ENCODE measurements at places on chromosomes 11 and 22.

DNA sequence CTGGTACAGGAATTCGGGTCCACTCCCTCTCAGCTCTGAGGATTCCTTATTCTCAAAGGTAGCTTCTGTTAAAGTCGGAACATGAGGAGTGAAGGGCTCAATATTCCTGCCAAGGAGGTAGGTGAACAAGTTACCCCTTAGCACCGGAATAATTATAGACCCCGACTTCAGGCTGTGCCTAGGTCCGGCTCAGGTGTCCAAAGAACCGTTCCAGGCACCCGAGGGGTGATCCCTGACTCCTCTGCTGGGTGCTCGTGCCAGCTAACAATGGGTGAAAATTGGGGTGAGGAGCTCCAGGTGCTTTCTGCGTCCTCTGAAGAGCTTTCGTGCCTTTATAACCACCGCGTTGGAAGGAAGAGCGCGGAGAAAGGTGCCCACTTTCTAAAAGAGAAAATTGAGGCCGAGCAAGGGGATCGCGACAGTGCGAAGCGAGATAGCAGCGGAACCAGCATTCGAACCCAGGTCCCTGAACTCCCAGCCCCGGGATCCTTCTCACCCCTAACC is 393 bp downstream of the CYB561A3 start:
- DNase-seq: no peak

- DNase-seq: no peak
These were observed 1013.0 kb downstream of the OPCML start for GRCh38 chr11:132519241-132519815.

DNA sequence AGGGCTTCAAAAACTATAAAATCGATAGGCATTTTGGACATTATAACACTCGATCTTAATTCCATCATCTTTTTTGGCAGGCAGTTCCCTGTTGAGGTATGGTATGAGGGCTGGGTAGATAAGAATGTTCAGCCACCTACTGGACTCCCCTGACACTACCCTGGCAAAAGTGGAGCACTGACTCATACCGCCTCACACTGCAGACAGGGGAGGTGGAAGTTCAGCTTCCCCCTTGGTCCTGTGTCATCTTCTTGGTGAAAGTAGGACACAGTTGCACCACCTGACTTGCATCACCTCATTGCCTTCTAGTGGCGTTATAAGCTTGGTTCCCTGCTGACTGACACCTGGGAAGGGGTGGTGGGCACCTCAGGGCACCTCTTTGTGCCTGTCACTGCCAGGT is 30.4 kb downstream of the PAAF1 start:
- DNase-seq: no peak

GRCh38 chr22:45861259-45861658 is 115.7 kb downstream of the WNT7B start:
- DNase-seq: no peak

- DNase-seq: no peak
These were observed 127.6 kb downstream of the LUZP2 start for GRCh38 chr11:24624432-24624831.

DNA sequence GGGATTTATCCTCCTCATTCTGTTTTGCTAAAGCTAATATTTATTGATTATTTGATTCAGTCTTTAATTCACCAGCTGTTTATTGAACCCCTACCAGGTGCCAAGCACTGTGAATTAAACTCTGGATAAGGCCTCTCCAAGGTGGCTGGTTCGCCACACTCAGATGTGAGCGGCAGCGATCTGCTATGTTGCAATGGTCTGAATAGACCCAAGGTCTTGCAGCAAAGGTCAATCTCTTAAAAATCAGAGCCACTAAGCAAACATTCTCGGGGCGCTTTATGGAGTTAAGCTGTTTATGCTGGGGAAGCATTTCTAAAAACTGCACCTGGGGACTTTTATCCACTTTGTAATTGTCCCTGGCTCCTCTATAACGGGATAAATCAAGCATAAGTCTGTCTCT is 10.5 kb upstream of the TSPAN18 start:
- no peak for DNase-seq

DNA sequence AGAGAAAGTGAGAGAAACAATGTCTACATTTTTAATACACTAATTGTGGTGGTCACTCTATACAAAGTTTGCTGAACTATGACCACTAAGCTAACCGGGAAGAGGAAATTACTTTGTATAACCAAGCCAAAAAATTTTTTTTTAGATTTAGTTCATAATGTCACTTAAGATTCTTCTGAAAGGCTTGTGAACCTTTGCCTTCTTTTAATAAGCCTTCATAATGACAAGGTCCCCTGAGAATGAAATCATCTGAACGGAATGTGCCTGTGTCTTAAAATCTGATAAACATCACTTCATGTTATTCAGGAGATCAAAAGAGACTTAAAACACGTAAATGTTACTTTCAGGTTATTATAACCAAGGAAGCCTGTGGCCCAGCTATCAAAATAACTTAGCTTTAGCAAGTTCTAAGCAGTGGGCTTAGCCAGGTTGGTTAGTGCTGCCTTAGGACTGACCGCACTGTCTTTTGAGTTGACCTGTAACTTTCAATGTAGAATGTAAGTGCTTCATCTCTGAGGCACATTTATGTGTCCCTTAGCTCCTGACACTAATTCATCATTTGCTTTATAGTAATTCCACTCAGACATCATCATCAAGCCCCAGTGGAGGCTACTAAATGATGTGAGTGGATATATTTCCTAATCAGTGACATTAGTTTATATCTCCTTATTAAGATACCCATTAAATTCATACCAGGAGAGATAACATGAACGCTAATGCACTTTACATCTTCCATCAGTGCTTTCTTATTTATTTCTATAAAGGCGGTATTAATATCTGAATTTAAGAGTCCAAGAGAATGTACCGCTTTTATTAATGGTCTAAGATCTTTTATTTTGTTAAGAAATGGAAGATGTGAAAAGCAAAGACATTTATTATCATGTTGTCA is 122.5 kb downstream of the WNT11 start:
- no peak for DNase-seq

GRCh38 chr11:72561856-72562255 is 112.4 kb downstream of the PDE2A start:
- no peak for DNase-seq

GRCh38 chr11:105448703-105449079 is 161.2 kb upstream of the GRIA4 start:
- DNase-seq: no peak

DNA sequence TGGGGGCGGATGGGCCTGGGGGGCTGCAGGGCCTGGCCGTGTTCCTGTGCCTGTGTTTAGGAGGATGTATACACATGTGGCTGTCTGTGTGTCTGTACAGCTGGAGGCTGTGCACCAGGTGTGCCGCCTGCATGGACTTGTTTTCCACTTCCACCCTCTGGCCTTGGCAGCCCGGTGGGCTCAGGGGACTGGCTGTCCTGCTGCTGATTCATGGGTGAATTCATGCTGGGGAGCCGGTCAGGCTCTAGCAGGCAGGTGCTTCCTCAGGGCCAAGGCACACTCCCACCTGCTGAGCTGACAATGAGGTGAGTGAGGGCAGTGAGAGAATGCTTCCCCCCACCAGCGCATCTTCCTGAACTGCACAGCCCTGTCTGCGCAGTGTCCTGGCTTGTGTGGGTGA is 88.4 kb downstream of the CCDC81 start:
- DNase-seq: no peak

DNA sequence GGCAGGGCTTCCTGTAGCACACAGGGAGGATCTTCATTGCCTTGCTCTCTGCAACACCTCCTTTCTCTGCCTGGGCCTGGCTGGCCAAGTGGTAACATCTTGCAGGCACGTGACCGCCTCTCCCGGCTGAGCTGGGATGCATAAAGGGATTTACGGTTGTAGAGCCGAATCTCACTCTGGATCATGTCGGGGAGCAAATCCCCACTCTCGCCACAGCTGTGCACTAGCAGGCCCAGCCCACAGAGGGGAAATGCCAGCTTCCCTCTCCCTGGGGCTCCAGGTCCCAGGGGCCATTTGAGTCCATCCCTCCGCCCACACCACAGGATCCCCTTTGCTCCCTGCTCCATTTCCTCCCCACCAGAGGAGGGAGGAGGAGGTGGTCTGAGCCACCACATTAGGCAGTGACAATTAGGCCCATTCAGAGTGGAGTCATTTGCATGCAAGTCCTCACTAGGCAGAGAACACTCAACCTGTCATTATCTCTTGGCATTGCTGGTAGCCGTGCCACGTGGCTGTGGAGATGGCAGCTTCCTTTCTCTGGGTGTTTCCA is 196.7 kb downstream of the DSCAML1 start:
- DNase-seq: no peak

GRCh38 chr11:18000760-18001159 is 12.1 kb downstream of the SERGEF start:
- DNase-seq: no peak

DNA sequence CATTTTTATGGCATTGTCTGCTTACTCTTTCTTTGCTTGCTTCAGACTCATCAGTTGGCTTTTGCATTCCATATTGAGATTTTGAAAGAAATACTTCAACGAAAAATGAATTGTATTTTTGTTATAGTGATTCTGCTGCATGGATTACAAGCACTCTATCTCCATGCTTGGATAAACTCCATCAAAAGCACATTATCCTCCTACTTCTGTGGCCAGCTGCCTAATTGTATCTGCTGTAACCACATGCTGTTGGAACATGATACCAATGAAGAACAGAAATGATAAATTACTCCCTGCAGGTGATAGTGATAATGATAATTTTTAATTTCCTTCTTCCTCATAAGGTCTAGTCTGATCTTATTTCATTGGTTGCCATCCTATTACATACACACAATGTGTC is 100.8 kb downstream of the PRMT3 start:
- DNase-seq: no peak

- DNase-seq: no peak
These were observed 109.8 kb downstream of the BCR start for GRCh38 chr22:23289851-23290724.

DNA sequence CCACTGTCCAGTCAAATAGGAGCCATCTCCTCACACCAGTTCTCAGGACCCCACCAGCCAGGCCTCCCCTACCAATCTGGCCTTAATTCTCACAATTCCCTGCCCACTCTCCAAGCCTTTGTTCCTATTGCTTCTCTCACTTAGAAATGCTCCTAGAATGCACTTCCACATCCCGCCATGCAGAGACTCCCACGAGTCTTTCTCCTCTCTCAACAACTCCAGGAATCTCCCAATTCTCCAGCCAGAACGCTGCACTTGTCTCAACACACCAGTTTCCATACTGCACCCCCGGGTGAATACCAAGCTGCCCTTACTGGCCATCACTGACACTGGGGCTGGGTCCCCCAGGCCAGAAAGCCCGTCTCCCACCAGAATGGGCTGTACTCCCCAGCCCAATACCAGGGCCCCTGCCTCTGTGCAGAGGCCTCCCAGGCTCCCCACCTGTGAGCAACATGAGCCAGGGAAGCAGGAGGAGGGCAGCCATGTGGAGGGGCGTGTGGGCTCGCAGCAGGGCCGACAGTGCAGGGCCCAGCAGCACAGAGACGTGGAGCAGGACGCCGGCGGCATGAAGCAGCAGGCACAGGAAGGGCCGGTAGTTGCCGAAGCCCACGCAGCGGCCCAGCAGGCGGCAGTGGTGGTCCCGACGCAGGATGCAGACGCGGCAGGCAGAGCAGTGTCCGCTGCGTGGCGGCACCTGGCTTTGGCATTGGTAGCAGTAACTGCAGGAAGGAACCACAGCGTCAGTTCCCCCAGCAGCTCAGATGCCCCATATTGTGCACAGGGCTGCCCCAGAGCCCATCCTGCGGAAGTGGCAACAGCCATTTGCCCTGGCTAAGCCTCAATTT is 2.4 kb downstream of the ZDHHC24 start:
- no peak for DNase-seq

DNA sequence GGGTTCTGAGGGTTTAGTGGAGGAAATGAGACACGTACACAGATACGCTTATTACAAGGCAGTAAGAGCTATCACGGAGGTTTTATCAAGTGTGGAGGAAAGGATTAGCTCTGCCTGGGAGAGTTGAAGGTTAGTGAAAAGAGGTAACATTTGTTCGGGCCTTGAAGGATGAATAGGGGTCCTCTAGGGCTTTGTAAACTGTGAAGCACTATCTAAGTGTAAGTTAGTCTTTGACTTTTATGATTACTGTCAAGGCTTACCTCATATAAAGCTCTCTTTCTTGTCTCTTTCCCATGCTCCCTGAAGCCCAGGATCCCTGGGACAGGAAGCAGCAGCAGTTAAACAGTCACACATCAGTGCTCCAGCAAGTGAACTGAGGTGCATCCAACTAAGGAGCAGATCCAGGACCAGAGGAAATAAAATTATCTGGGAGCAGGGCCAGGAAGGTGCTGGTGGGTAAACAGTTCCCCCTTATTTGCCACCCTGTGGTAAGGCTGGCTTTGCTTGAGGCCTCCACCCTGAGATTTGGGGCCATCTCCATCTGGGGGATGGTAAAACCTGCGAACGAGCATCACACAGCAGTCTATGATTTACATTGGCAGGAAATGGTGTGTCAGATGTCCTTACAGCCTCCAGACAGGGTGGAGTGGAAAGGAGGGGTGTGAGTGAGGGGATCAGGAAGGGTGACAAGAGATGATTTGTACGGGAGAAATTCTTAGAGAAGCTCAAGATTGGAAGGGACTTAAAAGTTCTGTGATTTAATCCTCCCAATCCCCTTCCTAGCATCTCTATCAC is 27.2 kb downstream of the GVQW3 start:
- no peak for DNase-seq

GRCh38 chr11:17401841-17402240 is 13.4 kb upstream of the KCNJ11 start:
- DNase-seq: no peak

DNA sequence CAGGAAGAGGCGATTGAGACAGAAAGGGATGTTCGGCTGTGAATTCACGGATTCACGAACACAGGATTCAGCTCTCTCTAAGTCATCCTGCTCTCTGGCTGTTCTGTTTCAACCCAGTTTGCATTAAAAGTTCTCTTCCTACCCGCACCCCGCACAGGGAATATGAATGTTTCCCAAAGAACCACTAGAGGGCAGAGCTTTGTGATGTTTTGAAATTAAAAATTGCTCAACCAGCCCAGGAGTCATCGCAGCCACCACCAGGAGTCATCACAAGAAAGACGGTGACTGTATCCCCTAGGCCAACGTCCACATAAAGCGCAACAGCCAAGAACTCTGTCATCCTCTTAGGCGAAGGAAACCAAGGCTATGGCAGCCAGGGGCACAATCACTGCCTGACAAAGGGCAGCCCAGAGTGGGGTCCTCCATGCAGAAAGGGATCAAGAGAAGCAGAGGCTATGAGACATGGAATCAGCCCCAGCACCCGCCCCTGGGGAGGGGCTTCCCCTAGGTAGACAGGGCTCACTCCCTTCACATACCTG is 122.4 kb downstream of the WT1 start:
- DNase-seq: no peak

- no peak for DNase-seq
These were observed 12.6 kb downstream of the IL2RB start for GRCh38 chr22:37137131-37137530.

GRCh38 chr11:134882141-134882540 is 470.1 kb upstream of the B3GAT1 start:
- DNase-seq: no peak

GRCh38 chr22:49321477-49322055 is 506.1 kb downstream of the BRD1 start:
- DNase-seq: no peak

DNA sequence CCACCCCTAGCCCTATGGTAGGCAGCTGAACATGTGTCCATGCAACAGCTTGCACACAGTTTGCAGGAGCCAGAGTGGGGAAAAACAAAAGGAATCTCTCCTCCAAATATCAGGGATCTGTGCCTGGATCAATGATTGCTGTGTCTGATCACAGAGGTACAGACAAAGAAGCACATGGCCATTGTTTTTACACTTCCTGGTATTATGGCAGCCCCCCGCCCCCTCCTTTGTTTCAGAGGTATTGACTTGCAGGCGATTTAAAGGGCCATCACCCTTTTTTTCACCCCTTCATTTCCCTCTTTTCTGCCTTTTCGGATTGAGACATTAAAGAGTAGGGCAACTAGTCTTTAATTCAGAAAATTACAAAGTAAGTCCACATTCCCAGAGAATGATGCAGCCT is 453.0 kb upstream of the LUZP2 start:
- DNase-seq: no peak
